ENCODE measurements at places on chromosomes 2 and 18. TPM values are rescaled to one million over a fixed set of nuclear protein-coding genes. Genes with fewer than 3 reads are reported as not detected.

ERMN gene
- not detected for total RNA-seq

REG1B gene
- total RNA-seq = not detected

HJURP gene
- total RNA-seq = 19.0 TPM

DOK6 gene
- 0.28 TPM for total RNA-seq

SERPINB3 gene
- total RNA-seq = not detected

SKA1 gene
- total RNA-seq = 15.0 TPM

CPO gene
- total RNA-seq = not detected

FKBP1B gene
- 14.8 TPM for total RNA-seq

CDH20 gene
- 2.8 TPM for total RNA-seq

TRIM54 gene
- not detected for total RNA-seq

DPYSL5 gene
- not detected for total RNA-seq

UNC80 gene
- not detected for total RNA-seq

ZAP70 gene
- not detected for total RNA-seq
